ENCODE measurements at places on chromosomes 5 and 9. TPM values are rescaled to one million over a fixed set of nuclear protein-coding genes. Genes with fewer than 3 reads are reported as not detected.

The CKMT2 gene
- not detected for total RNA-seq

The SLC28A3 gene
- not detected for total RNA-seq

The OTULINL gene
- not detected for total RNA-seq

The CCDC183 gene
- 0.76 TPM for total RNA-seq

The COL5A1 gene
- total RNA-seq, result 897 TPM

The ANP32B gene
- 11.2 TPM for total RNA-seq

The GABRA6 gene
- total RNA-seq, result not detected

DNA sequence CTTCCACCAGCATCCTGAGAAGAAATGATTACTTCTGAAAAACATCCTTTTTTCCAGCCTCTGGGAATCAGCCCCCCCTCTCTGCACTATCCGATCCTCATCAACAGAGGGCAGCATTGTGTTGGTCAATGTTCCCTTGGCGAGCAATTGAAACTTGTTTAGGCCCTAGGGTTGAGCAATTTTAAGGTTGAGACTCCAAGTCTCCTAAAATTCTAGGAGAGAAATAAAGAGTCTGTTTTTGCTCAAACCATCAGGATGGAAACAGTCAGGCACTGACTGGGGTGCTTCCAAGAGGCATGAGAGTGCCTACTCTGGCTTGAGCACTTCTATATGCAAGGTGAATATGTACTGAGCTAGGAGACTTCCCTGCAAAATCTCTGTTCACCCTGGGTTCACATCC, 12.4 kb upstream of the CYFIP2 start:
- peak; percentile 80 for DNase-seq

- DNase-seq, result no peak
Observed at GRCh38 chr5:40631236-40631635, 48.5 kb upstream of the PTGER4 start.

- peak; percentile 98 for DNase-seq
Observed at GRCh38 chr5:66144074-66144833, at the start of gene SREK1. SREK1 (plus strand) TSS chr5:66144300; CDS start chr5:66144377, 77 bp downstream.

- DNase-seq, result peak; percentile 36
Observed at GRCh38 chr5:148540647-148541046, 113.7 kb downstream of the HTR4 start.

GRCh38 chr5:74446725-74447241, 193.7 kb downstream of the ENC1 start:
- DNase-seq, result peak; percentile 7

DNA sequence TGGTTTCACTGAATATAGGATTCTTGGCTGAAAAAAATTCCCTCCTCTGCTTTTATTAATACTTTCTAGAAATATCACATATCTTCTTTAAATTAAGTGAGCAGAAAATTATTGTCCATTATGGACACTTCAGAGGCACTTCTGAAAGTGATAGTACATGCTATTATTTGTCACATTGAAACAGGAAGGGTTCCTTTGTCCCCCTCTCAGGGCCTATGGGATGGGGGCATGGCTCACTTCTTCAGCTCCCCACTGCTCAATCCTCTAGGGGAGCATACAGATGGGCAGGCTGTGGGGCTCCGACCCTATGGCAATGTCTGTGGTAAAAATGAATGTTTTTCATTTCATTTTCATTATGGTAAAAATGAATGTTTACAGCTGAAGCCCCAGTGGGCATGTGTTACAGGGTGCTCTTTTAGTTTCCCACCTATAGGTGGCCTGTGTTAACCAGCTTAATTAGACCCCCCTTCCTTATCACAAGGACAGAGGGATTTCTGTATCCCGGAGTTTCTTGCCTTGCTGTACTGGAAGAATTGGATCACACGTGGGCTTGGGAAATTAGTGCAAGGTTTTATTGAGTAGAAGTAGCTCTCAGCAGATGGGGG, 1225.2 kb downstream of the PTPRD start:
- no peak for DNase-seq

GRCh38 chr5:87572090-87572489, 159.4 kb upstream of the CCNH start:
- no peak for DNase-seq

DNA sequence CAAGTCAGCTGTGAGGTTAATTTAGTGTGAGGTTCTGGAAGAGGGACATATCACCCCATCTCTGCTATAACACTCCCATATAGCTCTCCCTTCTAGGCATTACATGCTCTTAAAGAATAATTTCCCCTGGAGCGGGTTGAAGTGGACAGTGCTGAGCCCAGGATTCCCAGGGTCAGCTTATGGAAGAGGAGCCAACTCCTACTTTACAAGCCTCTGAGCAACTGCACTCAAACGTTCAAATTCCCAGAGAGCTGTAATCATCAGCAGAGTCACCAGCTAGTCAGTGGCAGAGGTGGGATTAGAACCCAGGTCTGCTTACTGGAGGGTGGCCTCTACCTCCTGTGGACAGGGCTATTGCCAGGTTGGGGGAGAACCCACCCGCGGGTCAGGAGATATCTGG, 1.4 kb downstream of the NEURL1B start:
- peak; percentile 32 for DNase-seq

GRCh38 chr5:137191179-137191578, 307.9 kb downstream of the SPOCK1 start:
- DNase-seq, result peak; percentile 38

GRCh38 chr9:127406799-127407491, 10.0 kb downstream of the SLC2A8 start:
- DNase-seq, result no peak

GRCh38 chr9:112921549-112921948, 30.9 kb upstream of the SLC46A2 start:
- peak; percentile 78 for DNase-seq

GRCh38 chr5:157275403-157275802, 9.5 kb downstream of the CYFIP2 start:
- DNase-seq, result no peak

DNA sequence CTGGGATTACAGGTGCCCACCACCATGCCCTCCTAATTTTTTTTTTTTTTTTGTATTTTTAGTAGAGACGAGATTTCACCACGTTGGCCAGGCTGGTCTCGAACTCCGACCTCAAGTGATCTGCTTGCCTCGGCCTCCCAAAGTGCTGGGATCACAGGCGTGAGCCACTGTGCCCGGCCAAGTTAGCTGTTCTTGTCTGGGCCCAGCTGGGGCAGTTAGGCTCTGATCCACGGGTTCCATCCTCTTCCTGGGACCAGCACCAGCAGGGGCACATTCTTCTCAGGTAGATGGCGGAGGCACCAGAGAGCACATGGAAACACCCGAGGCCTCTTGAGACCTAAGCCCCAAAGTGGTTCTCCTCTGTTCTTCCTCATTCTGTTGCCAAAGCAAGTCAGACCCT, 281.6 kb downstream of the PBX3 start:
- DNase-seq, result no peak

GRCh38 chr9:130666393-130667119, 2.2 kb downstream of the PRDM12 start:
- no peak for DNase-seq

DNA sequence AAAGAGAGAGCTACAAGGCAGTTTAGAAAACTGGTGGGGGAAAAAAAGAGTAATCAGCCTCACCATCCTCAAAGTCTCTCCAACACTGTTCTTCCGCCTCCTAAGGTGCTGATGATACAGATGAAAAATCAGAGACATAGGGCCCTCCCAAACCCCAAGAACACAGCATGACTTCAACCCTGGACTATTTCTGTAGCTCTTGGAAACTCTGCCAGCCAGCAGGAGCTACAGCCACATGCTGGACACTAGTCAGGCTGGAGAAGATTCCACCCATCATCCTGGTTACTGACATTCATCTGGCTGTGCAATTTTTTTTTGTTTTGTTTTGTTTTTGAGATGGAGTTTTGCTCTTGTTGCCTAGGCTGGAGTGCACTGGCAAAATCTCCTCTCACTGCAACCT, 42.4 kb downstream of the OXCT1 start:
- DNase-seq, result no peak

DNA sequence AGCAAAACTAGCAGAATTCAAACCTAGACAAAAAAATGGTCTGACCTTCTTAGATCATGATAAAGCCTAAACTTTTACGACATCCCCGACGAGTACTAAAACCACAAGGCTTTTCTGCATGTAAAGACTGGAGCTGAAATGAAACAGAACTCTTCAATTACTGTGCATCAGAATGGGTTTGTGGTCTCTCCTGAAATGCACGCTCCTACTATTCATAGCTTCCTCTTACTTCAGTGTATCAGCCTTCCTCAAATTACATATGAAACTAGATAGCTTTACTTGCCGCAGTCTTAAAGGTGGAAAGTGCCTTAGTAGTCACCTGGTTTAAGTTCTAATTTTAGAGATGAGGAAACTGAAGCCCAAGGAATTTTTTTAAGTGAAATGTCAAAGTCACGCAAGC, 24.6 kb upstream of the MED10 start:
- no peak for DNase-seq

- peak; percentile 86 for DNase-seq
Observed at GRCh38 chr9:121285835-121286687, 18.1 kb downstream of the GSN start.

DNA sequence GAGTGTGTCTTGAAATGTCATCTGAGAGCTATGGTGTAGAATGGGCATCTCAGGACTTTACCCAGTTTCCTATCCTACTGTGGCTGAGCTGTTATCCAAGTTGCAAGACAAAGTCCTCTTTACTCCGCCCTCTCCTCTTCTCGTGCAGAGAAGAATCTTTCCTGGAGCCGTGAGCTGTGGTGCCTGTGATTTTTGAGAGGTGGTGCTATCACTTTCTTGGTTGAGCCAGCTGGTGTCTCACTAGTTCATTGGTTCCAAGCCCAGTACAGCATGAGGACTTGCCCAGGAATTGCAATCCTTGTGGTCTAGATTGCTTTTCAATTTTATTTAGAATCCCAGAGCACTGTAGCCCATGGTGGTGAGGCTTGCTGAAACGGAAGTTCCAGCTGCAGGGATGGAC, 2300.3 kb downstream of the MAT2B start:
- no peak for DNase-seq

- DNase-seq, result no peak
Observed at GRCh38 chr5:10667431-10668057, 93.5 kb downstream of the DAP start.

- DNase-seq, result no peak
Observed at GRCh38 chr9:127717766-127718165, 1.9 kb downstream of the TTC16 start.

GRCh38 chr9:130446101-130446861, 1.5 kb downstream of the ASS1 start:
- peak; percentile 97 for DNase-seq

- DNase-seq, result peak; percentile 66
Observed at GRCh38 chr9:136886610-136887597, 588 bp downstream of the TRAF2 start.

DNA sequence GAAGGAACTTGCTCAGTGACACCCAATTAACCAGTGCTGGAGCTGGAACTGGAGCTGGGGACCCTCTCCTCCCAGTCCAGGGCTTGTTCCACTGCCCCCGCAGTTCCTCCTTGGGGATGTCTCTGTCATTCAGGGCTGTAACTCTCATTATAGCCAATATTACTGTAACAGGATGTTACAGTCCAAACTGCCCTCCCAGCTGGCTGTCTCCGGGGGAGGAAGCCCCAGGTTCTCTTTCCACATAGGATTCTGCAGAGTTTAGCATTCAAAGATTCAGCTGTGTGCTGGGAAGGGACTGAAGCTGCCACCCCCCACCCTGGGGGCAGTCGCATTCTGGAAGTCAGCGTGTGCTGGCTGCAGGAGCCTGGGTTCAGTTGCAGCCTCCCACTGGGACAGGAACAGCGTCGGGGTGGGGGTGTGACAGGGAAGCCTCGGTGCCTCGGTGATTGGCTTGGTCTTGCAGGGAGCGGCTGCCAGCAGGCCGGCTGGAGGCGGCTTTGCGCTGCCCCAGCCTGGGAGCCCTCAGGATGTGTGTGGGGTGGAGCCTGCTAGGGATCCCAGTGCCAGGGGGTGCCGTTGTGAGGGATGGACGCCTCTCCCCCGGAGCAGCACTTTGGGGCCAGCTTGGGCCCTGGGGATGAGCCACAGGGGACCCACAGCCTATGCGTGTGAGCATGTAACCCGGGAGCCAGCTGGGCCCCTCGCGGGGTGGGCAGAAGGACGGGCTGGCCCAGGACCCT, 101.1 kb downstream of the RGS3 start:
- DNase-seq, result peak; percentile 93

DNA sequence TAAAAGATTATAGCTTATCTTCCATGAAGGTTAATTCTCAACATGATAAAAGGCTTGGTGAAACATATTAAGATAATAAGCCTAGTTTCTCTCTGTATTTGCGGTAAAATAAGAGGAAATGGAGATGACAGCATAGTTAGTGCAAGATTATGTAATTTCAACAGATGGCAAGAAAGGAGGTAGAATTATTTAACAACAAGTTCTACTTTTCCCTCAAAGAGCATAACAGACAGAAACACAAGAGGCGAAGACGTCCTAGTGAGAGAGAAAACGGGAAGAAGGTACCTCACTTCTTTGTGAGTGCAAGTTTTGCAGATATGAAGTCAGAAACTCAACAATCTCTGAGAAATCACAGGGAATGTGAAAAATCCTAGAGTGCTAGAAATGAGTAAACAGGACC, 144.8 kb upstream of the ADCY2 start:
- DNase-seq, result no peak

- no peak for DNase-seq
Observed at GRCh38 chr9:17025281-17025680, 109.6 kb upstream of the CNTLN start.

DNA sequence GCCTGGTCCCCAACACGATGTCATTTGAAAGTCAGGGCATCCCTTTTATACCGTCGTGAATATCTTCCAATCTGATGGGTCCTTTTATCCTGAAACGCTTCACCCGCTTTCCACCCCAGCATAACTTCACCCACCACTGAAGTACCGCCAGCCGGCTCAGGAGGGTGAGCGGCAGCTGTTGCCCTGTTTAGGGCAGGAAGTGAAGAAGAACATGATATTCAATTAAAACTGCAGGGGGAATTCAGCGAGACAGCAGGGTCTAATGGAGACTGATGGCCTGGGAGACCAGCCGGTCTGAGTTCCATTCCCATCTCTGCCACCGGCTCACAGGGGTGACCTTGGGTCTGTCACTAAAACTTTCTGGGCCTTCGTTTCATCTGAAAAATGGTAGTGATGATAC, 68.2 kb upstream of the EGFLAM start:
- no peak for DNase-seq

DNA sequence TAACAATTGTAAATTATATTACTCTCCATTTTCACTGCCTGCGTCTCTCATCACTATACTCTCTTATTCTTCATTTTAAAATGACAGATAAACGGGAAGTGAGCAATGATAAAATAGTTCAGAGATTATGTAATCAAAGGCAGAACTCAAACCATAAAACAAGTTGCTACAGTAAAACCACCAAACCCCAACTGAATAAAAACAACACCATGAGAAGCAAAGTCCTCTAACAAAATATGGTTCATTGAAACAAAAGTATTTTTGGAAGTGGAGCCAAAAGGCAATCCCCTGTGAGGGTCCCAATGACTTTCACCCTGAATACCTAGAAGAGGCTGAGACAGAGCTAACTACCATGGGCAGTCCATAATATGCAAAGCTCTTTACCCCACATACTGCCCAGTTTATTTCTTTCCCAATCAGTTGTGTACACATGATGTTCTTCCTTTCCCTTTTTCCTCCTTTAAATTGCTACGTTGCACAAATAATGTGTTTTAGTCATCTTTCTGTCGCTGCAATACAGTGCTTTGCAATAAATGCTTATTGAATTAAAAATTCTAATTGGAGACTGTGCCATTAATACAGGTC, 64.0 kb upstream of the PTGER4 start:
- no peak for DNase-seq
